ENCODE measurements at places on chromosomes 2 and 18. TPM values are rescaled to one million over a fixed set of nuclear protein-coding genes. Genes with fewer than 3 reads are reported as not detected.

The VWC2L gene
- not detected for total RNA-seq

DNA sequence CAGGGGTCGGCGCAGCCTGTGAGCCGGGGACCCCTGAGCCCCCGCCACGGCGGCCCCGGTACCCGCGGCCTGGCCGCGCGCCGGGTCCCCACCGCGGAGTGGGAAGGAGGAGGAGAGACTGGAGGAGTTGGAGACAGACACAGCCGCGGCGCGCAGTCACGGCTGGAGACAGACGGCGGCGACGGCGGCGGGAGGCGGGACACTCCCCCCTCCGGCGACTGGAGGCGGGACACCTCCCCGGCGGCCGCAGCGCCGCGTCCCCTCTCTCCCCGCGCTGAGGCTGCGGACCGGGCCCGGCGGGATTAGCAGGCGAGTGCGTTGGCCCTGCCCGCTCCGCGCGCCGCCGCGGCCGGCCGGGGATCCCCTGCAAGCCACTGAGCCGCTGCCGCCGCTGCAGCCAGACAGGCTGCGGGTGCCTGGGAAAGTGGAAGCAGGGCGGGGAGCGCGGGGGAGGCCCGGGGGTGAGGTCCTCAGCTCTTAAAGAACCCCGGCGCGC, 1.0 kb upstream of the LDLRAD4 start:
- no peak for DNase-seq

The FHL2 gene
- total RNA-seq: 118 TPM

The CCDC74A gene
- 6.5 TPM for total RNA-seq

The LIMS2 gene
- 4.6 TPM for total RNA-seq

DNA sequence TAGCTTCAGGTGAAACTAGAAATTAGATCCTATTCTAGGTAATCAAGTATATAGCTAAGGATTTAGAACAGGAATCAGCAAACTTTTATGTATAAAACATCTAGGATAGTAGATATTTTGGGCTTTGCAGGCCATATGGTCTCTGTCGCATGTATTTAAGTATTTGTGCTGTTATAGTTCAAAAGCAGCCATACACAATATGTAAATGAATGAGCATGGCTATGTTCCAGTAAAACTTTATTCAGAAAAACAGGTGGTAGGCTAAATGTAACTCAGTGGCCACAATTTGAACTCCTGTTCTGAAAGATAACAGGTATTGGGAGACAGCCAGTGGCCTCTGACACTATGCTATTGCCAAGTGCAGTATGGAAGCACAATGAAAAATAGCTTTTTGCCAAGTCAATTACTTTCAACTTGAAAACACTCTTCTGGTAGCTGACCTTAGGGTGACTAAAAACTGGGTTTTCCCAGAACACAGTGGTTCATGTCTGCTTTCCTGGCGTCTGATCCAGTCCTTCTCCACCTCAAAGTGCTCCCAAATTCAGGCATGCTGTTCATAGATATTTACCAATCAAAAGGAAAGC, 304.7 kb upstream of the SYT4 start:
- no peak for DNase-seq

The AQP12A gene
- not detected for total RNA-seq

- no peak for DNase-seq
Observed at GRCh38 chr2:42826231-42826630, 33.8 kb upstream of the HAAO start.

GRCh38 chr2:202044777-202045176, 11.1 kb downstream of the FZD7 start:
- DNase-seq: no peak

- DNase-seq: no peak
Observed at GRCh38 chr2:239035997-239036731, 188.3 kb downstream of the TWIST2 start.

The MSTN gene
- total RNA-seq: not detected

DNA sequence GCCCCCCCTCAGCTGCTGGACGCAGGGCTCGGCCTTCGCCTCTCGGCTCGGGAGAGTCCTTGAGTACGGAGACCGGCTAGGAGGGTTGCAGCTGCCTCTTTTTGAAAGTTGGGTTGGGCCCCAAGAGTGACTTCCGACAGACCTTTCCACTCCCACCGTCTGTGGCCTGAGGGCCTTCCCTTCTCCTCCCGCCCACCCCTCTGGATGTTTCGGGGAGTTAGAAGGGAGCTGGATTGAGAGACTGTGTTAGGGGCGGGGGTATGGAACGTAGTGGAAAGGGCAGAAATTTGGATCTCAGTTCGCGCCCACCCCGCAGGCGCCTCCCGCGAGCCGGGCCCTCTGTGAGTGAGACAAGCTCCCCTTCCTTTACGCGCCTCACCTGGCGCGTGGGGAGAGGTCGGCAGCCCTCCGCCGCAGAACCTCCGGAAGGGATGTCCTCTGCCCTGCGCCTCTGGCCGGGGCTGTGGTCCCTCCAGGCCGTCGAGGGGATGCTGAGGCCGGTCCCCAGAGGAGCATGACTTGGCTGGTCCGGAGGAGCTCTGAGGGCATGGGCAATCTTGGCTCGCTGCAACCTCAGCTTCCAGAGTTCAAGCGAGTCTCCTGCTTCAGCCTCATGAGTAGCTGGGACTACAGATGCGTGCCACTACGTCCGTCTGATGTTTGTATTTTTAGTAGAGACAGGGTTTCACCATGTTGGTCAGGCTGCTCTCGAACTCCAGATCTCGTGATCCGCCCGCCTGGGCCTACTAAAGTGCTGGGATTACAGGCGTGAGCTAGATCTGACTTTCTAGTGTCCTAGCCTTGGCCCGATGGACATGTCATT, 15.9 kb downstream of the C2orf74 start:
- peak; percentile 19 for DNase-seq

DNA sequence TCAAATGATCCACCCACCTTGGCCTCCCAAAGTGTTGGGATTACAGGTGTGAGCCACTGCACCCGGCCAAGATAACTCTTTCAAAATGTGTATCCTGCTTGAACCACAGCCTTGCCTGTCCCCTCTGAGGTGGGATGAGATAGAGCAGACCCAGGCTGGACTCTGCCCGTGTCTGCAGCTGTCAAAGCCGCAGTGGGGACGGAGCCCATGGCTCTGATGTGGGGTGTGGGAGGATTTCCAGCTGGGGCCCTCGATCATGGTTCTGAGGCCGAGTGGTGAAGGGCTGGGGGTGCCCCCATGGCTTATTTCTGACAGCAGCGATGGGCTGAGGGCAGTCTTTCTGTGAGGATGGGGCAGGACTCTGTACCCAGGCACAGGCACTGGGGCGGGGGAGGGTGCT, 104.5 kb downstream of the DGKD start:
- DNase-seq: no peak

- DNase-seq: peak; percentile 38
Observed at GRCh38 chr2:30235008-30235655, 3.8 kb downstream of the LBH start.

- DNase-seq: peak; percentile 46
Observed at GRCh38 chr2:3377279-3377611, 373 bp downstream of the EIPR1 start.

GRCh38 chr2:117956036-117956796, 57.7 kb downstream of the CCDC93 start:
- DNase-seq: no peak

The CHMP1B gene
- 81.9 TPM for total RNA-seq

DNA sequence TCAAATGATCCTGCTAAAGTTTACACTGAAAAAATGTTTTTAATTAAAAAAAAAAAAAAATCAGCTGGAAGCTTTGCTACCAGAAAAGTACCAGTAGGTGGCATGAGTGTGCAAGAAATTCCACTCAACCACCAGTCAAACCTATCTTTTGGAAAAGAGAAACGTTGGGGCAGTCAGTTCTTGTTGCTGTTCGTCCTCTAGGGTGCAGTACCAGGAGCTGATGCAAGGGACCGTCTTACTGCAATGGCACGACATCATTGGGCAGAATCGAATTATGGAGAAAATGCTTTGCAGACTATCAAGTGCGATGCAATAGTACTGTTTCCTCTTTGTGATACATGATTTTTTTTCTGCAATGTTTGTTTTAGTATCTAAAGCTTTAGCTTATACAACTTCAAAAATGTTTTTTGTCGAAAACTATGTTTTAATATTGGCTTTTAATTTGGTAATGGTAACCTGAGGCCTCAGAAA, 18.3 kb downstream of the YPEL5 start:
- DNase-seq: peak; percentile 89

- DNase-seq: no peak
Observed at GRCh38 chr2:222239091-222239490, 59.7 kb downstream of the PAX3 start.

- DNase-seq: no peak
Observed at GRCh38 chr18:13120255-13120654, 98.3 kb upstream of the LDLRAD4 start.

GRCh38 chr18:31857526-31858106, 85.3 kb downstream of the TRAPPC8 start:
- no peak for DNase-seq

DNA sequence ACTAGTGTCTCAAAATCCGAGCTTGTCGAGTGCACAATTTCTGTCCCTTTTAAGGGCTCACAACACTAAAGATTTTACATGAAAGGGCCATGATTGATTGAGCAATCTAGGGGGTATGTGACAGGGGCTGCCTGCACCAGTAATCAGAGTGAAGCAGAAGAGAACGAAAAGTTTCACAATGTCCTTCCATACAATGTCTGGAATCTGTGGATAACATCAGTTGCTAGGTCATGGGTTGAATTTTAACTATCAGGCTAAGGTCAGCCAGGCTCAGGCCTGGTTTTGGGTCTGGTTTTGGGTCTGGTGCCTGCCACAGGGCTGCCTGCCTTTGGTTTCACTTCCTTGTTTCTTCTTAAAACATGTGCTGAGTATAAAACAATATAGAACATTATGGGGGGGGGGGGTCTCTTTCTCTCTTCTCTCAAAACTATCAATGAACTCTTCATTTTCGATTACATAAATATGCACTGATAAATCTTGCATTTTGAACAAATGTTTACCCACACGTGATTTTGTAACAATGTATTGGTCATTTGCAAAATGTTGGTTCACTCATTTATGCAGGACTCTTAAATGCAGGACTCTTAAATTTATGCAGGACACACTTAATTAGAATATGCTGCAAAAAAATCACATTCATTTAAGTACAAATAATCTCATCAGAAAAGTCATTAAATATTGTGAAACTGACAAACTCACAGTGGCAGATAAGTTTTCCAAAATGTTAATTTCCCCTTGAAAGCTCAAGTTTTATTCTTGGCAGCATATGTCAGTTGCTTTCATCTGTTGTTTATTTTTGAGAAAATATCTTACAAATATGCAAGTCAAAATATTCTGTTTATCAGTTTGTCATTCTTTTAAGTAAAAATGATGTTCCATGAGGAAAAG, 290.5 kb upstream of the KYNU start:
- no peak for DNase-seq

GRCh38 chr2:218079943-218080913, 11.2 kb downstream of the RUFY4 start:
- DNase-seq: no peak

- DNase-seq: peak; percentile 54
Observed at GRCh38 chr2:148658807-148659722, 14.5 kb downstream of the EPC2 start.

- peak; percentile 96 for DNase-seq
Observed at GRCh38 chr2:54073796-54074195, 41.6 kb upstream of the ACYP2 start.

GRCh38 chr2:206937555-206937954, 1.8 kb upstream of the CPO start:
- no peak for DNase-seq

DNA sequence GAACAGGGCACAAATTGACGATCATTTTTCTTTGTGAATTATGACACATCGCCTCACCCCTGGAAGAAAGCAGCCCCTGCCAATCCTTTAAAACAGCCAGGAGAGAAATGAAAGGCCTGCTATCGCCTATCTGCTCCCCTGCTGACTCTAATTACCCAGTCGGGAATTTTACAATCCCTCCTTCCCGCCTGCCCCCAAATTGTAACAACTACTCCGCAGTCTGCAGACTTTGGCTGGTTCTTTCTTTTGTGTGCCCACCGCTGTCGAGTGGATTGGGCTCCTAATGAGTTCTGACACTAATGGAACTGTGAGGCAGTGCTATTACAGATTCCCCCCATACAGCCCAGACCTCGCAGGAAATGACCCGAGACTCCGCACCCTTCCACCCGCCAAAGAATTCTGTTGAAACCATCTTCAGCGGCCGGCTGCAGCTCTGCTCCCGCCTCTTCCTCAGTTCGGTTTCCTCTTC, 281.2 kb upstream of the PARD3B start:
- no peak for DNase-seq

GRCh38 chr2:45586600-45586999, 24.5 kb downstream of the SRBD1 start:
- DNase-seq: no peak

The KCNS3 gene
- 7.9 TPM for total RNA-seq
